LoVo (cell line): ENCODE measurements at places on chromosomes 5 and 9.

GRCh38 chr9:83459830-83460229, 78.4 kb downstream of the FRMD3 start:
- DNase-seq = no peak

GRCh38 chr5:175889910-175890684, 18.7 kb downstream of the CPLX2 start:
- peak; percentile 14 for DNase-seq

GRCh38 chr5:117731446-117731845, 1156.8 kb upstream of the SEMA6A start:
- DNase-seq = no peak

DNA sequence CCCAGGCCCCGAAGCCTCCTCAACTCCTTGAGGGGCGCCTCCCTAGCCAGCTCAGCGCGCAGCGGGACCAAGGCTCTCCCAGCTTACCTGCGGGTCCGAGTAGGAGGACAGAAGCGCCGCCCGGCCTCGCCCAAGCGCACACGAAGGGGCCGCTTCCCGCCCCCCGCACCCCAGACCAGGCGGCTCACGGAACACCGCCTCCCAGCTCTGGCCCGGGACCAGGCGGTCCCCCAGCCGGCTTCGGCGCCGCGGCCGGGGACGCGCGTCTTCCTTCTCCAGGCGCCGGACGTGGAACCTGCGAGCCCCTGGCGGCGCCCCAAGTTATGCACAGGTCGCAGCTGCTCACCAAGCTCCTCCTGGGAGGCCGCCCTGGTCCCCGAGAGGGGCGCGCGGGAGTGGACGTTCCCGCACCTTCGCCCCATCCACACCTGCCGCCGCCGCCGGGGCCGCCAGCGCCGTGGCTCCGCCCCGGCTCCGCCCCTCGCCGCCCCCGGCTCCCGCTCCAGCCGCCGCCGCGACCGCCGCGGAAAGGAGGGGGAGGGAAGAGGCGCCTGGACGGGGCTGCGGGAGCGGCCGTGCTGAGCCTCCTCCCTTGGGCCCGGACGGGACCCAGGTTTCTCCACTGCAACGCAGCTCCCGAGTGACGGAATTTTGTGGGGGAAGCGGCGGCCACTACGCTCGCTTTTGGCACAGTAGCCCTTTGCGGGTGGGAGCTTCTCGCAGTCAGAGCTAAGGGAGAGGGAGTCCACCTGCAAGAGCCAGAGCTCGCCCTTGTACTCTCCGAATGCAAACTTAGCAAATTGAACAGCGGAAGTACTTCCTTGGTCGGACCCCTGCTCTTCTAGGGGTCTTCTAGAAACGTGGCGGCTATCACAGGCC, 77.5 kb upstream of the IFNE start:
- DNase-seq = peak; percentile 85

DNA sequence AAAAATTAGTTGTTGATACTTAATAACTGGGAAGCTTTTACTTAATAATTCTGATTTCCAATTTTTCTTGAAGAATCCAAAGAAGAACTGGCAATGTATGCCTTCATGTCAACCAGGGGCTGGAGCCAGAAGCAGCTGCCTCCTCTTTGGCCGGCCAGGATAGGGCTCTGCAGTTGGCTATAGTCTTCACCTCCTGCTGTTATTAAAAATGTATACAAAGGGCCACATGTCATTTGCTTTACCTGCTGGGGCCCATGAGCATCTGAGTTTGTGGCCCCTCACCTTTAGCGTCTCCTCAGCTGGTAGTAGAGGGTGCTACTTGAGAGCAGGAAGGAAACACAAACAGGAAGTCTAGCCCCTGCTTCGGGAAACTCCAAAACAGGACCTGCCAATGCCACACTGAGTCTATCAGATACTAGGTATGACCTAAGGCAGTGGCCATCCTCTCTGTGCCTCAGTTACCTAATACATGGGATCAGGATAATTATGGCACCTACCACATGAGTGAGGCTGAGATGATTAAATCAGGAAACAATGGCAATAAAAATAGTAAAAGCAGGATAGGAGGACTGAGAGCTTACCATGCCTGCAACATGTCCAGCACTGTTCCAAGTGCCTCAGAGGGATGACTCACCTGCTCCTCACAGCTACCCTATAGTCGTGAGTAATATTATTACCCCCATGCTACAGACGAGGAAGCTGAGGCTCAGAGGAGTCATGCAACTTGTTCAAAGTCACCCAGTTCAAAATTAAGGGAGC, 21.3 kb downstream of the CCDC69 start:
- DNase-seq = peak; percentile 85

GRCh38 chr9:19587678-19588077, 178.9 kb downstream of the ACER2 start:
- no peak for DNase-seq

- DNase-seq = no peak
Measured at GRCh38 chr5:179427676-179428056, 82.4 kb upstream of the ADAMTS2 start.
